ENCODE measurements at places on chromosomes 7 and 10.

DNA sequence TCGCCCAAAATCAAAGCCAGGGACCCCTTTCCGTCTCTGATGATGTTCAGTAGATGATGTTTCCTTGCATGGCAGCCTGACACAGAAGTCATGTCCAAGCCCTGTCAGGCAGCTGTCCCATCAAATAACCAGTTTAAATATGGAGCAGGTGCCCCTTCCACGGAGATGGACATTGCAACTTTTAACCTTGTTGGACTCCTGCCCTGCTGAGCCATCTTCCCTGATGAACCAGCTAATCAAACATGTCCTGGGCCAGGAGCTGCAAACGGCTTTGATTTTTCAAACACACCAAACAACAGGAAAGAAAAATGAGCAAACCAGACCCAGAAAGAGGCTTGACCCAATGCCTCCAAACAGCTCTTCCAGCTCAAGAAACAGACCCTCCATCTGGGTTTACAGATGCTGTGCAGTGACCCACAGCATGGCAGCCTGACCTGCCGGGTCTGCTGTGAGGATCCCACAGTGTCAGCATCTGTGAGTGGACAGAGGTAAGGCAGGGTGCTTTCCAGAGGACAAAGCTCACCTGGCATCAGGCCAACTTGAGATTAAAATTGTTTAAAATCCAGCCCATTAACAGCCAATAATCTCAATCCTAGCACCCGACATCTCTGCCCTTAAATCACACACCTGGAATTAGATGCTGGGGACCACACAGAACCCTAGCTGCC is 372.6 kb downstream of the GRID1 start:
- DNase-seq = no peak

DNA sequence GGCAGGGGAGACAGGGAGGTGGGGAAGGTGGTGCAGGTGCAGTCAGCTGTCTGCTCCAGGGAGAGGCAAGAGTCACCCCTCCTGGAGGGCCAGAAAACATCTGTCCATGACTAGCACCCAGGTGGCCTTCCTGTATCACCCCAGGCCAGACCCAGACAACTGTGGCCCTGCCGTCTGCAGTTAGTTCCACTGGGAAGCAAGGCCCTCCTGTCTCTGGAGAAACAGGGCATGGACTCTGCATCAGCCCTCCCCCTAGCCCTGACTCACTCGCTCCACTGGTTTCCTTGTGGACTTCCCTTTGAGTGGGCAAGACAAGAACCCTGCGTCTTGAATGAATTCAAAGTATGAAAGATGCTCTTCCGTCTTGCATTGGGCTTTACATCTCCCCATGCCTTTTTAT is 12.6 kb downstream of the TBATA start:
- DNase-seq = no peak

- DNase-seq = no peak
These were observed 6.4 kb downstream of the HOXA13 start for GRCh38 chr7:27193335-27194001.

DNA sequence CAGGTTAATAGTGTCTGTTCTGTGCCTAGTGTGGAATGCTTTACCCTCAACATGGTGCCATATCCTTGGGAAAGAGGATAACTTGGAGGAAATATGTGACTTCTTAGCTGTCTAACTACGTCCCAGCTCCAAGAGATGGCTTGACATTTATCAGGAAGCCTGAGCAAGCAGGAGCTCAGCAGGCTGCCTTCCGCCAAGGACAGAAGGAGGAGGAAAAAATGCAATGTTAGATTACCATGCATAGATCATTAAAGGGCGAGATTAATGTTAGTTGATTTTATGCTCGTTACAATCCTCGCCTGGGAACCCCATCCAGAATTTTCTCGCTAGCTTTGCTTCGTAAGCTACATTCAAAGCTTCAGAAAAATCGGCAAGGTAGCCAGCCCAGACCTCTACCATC is 97.8 kb downstream of the GFRA1 start:
- DNase-seq = no peak

- peak; percentile 33 for DNase-seq
These were observed 95.1 kb upstream of the DIP2C start for GRCh38 chr10:784403-785088.

- no peak for DNase-seq
These were observed 37.9 kb upstream of the RASGEF1A start for GRCh38 chr10:43304687-43305333.

DNA sequence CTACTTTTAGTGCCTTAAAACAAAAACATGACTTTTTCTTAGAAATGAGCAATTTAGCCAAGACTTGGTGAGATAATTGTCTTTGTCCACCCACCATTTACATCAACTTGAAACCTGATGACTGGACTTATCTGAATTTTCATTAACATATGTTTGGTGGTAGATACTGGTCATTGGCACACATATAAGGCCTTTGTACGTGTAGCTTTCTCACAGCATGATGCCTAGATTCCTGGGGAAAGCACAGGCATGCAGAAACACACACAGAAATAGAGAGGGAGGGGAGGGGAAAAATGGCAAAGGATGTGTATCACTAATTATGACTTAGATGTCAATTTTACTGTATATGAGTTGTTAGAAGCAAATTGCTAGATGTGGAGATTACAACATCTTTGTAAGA is 488.4 kb downstream of the NXPH1 start:
- DNase-seq = no peak

- no peak for DNase-seq
These were observed 24.6 kb downstream of the H2AZ2 start for GRCh38 chr7:44823255-44823781.

GRCh38 chr7:101860316-101861217 is 43.1 kb downstream of the CUX1 start:
- DNase-seq = no peak

- DNase-seq = no peak
These were observed 27.3 kb upstream of the CYP3A5 start for GRCh38 chr7:99707096-99707495.

DNA sequence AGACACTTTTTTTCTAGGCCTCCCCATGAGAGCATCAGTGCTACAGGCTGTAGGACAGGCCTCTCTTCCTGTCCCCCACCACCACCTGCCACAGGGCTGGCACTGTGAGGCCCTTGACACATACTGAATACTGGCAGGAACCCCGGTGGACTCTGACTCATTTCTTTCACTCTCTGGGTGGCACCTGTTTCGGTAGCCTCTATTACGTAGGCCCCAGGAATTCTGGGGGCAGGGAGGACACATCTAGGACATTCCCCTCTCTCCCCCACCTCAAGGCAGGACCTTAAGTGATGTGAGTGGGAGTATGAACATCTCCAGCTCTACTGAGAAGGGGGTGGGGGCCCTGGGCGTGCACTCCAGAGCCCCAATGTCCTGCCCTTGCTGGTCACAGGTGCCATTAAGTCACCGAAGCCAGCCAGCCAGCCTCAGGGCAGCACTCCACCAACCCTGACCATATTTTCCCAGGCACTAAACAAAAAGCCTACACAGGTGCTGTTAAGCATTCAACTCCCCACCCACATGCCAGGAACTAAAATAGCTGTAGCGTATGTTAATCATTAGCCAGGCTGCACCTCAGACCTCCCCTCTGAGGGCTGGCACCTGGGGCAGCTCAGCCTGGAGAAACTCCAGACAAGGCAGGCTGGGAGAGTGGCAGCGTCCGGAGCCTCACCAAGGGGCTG is 8.9 kb downstream of the ANXA11 start:
- DNase-seq = no peak

DNA sequence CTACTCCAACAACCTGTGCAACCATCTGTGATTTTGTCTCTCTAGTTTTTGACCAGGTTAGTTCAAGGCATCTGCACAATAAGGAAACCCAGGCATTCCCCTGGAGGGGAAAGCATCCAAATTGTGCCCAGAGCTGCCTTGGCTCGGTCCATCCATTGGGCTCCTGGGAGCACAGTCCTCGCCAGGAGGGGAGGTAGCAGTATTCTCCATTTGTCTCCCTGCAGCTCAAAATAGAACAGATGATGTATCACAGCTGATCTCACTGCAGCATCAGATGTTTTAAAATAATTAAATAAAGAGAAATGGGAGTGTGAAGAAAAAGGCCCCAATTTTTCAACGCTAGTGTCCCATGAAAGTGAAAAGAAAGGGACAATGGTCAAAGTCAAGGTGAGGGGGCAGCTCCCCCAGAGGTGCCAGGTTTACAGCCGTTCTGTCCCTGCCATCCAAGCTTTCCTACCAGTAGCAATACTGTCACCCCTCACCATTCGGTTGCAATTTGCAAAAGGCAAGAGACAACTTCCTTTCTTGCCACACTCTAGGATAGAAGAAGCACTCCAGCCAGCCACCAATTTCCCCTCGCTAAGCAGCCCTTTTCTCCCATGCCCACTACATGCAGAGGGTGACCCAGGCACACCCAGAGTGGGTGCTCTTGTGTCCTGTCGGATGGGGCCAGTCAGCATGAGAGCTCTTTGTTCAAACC is 43.7 kb downstream of the KCNMA1 start:
- no peak for DNase-seq

GRCh38 chr7:106463851-106464611 is 179.2 kb upstream of the NAMPT start:
- DNase-seq = no peak

GRCh38 chr7:73881352-73882046 is 20.5 kb downstream of the TMEM270 start:
- no peak for DNase-seq

DNA sequence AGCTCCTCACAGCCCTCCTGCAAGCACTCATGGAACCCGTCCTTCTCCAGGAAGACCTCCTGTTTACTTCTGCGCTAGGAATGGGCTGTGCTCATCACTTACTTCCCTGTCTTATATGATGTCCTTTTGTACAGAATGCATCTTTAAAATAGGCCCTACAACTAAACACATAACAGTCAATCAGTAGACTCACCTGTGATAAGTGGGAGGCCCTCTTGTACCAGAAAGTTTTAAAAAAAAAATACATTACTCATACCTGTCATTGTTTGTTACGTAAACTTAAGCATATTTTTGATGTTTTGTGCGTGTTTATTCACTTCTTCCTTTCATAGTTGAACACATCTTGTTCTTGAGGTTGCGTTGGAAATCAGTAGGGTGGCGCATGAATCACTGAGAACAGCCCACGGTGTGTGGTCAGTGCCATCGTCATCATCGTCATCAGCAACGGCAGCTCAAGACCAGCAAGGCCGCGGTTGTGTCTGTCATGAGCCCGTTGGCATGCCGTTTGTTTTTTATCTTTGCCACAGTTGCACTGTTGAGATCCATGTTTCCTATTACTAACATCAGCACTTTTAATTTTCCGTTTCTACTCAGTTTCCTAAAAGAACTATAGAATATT is 232.8 kb downstream of the MGMT start:
- no peak for DNase-seq

DNA sequence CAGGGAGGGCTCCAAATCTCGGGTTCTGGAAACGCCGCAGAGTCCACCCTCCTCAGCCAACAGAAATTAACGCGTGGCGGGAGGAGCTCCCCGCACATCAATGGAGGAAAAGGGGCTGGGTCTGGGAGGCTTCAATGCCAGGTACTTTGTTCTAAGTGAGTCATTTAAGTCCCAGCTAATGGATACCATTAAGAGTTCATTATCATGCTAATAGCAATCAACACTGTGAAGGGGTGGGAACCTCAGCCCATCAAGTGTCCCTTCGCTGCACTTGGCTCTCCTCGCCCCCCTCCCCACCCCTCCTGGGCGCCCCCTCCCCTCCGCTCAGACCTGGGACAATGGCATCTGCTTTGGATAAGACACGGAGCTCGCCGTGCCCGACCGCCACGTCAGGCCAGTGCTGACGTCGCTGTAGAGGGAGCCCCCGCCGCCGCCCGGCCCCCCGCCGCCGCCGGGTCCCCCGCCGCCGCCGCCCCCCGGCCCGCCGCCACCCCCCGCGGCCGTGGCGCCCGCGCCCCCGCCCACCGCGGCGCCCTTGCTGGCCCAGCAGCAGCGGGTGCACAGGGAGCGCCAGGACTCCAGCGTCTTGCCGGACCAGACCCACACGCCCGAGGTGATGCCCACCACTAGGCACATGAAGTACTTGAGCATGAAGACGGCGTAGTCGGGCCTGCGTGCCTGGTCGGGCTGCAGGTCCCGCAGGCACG is 2.9 kb downstream of the FZD8 start:
- no peak for DNase-seq

- DNase-seq = no peak
These were observed 34.0 kb downstream of the AHCYL2 start for GRCh38 chr7:129258649-129259389.

- DNase-seq = no peak
These were observed 445.6 kb downstream of the GFRA1 start for GRCh38 chr10:115827231-115828009.

DNA sequence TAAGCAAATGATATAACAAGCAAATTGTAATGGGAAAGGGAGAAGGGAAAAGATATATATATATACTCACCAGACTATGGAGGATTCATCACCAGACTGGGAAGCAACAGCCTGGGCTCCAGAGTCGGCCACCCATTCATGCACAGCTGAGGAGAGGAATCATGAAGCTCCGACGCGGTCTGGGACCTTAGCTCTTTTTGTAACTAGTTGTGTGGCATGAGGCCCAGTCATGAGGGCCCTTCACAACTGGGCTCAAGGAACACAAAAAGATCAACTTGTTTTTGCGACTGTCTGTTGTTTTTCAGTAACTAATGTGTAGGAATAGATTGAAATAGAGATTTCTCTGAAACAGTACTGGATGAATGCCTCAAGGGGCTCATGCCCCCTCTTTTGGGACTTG is 911.2 kb downstream of the TYW1 start:
- no peak for DNase-seq

GRCh38 chr7:14748461-14748860 is 154.1 kb downstream of the DGKB start:
- DNase-seq = peak; percentile 28
